Fibroblast of the aortic adventitia (primary cell): ENCODE measurements at places on chromosomes 13 and 19.

DNA sequence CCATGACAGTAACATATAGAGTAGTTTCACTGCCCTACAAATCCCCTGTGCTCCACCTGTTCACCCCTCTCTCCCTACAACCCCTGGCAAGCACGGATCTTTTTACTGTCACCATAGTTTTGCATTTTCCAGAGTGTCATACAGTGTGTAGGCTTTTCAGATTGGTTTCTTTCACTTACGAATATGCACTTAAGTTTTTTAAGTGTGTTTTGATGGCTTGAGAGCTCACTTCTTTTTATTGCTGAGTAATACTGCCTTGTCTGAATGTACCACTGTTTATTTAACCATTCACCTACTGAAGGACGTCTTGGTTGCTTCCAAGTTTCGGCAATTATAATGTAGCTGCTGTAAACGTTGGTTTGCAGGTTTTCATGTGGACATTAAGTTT, 175.1 kb downstream of the ITGBL1 start:
- DNase-seq = peak; percentile 47

DNA sequence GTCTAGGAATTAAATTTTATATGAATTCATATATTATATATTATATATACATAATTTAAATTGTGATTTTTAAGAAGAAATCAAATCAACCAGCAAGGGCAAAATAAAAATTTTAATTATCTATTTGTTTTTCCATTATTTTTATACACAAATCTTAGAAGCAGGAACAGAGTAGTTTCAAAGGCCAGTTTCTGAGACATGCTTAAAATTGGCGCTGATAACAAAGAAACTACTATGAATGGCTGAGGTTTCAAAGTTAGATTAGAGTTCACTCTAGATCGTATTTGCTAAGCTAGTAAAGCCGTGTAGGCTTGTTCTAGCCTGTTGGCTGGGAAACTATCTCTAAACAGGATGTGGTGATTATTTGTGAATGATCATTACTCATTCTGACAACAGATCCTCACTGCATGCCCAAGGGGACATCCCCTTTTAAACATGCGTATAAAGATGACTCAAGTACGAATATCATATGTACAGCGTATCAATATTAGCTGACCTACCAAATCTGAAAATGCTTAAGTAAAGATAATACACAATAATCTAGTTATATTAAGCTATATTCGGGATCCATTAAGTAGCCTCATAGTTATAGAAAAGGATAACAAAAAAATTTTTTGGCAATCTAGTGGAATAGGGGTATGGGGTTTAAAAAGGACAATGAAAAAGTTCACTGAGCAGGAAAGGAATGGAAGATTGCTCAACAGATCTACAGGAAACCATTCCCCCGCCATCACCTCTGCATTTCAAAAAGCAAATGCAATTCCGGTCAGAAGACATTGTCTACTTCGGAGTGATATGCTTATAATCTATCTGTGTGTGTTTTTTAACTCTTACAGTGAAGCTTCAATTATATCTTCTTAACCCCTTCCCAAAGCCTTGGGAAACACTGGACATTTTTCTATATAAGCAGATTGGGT, 150.1 kb downstream of the SHISA2 start:
- no peak for DNase-seq

- no peak for DNase-seq
Measured at GRCh38 chr19:3024870-3025548, 4.1 kb downstream of the TLE2 start.

- DNase-seq = no peak
Measured at GRCh38 chr13:102089722-102090121, 312.1 kb downstream of the FGF14 start.

- no peak for DNase-seq
Measured at GRCh38 chr13:105058517-105058916, 1476.9 kb downstream of the EFNB2 start.

GRCh38 chr19:897442-898039, 4.3 kb downstream of the RNU6-9 start:
- DNase-seq = no peak

DNA sequence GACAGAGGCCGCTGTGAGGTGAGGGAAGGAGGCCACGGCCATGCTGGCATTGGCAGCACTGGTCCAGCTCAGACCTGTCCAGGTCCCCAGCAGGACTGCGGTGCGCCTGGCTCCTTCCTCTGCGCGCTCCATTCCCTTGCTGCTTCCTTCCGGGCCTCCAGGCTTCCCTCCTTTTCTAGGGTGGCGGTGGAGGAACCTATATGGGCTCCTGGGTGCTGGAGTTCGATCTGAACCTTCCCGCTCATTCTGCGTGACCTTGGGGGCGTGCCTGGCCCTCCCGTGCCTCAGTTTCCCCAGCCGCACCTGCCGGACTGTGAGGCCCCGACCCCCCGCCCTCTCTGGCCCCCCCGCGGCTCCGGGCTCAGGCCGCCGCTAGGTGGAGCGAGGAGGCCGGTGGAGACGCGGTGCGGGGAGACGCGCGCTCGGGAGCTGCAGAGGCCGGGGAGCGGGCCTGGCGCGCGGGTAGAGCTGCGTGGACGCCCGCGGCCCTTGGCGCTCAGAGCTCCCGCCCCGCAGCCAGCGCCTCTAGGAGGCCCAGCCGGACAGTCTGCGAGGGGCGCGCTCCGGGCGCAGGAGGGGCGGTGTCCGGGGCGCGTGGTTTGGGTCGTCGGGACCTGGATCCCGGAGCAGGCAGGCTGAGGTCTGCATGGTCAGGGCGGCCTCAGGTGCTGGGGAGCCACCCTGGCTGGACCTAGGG, 29.9 kb downstream of the EFNA2 start:
- peak; percentile 37 for DNase-seq

DNA sequence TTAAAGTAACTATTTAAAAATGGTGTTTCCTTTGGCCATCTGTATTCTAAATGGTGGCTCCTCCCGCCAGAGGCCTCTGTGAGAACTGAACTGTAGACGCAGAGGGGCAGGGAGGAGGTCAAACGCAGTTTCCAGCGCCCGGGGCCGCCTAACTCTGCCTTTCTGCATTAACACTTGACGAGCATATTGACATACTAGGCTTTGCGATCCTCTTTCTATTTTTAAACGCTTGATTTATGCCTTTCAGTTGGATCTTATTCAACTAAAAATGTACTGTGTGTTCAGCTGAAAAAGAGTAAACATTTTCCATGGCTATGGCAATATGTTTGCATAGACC, 74.7 kb downstream of the SPACA7 start:
- no peak for DNase-seq

GRCh38 chr19:18465964-18466339, 28.0 kb upstream of the ISYNA1 start:
- DNase-seq = no peak

- no peak for DNase-seq
Measured at GRCh38 chr19:6446452-6446851, 12.9 kb upstream of the SLC25A41 start.

- no peak for DNase-seq
Measured at GRCh38 chr19:29309637-29310036, 96.7 kb upstream of the UQCRFS1 start.

- DNase-seq = peak; percentile 92
Measured at GRCh38 chr19:38711726-38712153, 32.5 kb downstream of the CAPN12 start.
